ENCODE measurements at places on chromosomes 1 and 21.

DNA sequence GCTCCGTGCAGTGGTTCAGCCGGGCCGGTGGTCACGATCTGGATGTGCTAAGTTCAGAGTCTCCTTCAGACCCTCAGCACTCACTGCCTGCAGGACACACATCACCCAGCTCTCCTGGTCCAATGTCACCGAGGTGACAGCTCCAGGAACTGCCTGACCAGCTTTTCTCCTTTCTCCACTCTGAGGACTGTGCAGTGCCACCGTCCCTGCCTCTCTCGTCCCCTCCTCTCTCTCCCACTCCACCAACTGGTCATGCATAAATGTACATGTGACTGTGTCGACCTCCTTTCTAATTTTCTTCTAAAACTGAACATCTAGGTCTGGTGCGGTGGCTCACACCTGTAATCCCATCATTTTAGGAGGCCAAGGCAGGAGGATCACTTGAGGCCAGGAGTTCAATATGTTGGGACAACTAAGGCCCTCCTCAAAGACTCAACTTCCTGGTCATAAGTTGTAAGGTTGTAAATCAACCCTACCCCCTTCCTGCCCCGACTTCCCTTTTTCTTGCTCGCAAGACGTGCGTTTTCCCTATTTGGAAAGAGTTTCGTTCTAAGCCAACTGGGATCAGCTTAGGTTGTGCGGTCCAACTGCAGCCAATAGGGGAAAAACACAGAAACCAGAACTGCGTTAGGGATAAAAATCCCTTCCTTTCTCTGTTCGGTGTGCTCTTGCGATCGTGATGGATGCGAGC, 53.1 kb downstream of the MEGF6 start:
- DNase-seq, result no peak

DNA sequence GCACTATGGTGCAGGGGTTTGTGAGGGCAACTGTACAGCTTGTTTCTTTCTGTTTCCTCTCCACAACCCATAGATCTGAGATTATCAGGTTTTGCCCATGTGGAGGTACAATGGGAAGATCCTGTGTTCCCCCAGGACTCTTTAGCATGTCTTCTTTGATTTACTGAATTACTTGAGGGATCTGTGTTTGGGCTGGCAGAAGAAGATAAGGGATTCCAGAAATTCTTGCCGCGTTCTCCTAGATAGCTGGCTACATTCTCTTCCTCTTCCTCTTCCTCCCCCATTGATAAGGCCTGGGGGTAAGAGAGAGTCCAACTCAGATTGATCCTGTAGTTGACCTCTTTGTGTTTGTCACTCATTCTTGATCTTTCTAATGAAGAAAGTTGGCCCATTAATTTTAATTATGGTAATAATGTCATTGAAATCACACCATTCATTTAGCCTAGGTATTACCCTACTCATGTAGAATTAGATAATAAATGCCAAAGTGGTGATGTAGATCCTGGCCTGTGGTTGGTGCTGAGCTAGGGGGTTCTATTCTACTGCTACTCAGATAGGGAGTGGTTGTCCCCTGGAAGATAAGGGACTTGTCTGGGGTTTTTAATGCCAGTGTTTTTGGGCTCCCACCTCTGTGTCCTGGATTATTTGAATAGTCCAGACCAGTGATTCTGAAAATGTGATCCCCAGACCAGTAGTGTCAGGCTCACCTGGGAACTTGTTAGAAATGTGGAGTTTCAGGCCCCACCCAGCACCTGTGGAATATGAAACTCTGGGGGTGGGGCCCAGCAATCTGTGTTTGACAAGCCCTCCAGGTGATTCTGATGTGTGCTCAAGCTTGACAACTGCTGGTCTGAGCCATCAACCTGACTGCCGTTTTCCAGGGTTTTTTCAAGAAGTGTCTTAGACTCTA, 122.2 kb downstream of the NOS1AP start:
- DNase-seq, result no peak

DNA sequence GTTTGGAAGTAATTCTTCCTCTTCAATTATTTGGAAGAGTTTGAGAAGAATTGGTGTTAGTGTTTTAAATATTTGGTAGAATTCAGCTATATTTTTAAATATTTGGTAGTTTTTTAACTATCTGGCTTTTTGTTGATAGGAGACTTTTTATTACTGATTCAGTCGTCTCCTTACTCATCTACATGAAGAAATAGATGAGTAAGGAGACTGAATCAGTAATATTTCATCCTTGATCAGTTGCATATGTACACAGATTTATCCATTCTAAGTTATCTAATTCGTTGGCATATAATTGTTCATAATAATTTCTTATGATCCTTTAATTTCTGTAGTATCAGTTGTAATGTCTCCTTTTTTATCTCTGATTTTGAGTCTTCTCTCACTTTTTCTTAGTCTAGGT, 224.1 kb downstream of the GPR52 start:
- DNase-seq, result no peak

DNA sequence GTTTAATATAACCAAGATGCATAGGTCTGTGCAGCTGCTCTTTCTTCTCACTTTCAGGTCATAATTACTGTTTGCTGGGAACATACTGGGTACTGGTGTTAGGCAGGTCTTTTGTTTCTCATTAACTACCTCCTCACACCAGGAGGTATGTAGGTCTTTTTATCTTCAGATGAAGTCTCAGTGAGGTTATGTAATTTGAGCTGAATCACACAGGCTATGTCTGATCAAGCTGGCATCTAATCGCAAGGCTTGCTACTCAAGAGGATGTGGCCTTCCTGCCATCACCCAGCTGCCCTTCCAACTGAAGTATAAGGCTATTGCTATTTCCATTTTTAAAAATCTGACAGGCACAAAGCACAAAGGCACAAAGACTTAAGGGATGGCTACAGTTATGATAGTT, 96.4 kb downstream of the RUNX1 start:
- peak; percentile 80 for DNase-seq

GRCh38 chr1:9028921-9029705, 2.9 kb upstream of the SLC2A7 start:
- DNase-seq, result no peak

GRCh38 chr1:173757666-173758065, 42.9 kb downstream of the KLHL20 start:
- no peak for DNase-seq

GRCh38 chr1:177255411-177255810, 84.7 kb downstream of the BRINP2 start:
- no peak for DNase-seq

DNA sequence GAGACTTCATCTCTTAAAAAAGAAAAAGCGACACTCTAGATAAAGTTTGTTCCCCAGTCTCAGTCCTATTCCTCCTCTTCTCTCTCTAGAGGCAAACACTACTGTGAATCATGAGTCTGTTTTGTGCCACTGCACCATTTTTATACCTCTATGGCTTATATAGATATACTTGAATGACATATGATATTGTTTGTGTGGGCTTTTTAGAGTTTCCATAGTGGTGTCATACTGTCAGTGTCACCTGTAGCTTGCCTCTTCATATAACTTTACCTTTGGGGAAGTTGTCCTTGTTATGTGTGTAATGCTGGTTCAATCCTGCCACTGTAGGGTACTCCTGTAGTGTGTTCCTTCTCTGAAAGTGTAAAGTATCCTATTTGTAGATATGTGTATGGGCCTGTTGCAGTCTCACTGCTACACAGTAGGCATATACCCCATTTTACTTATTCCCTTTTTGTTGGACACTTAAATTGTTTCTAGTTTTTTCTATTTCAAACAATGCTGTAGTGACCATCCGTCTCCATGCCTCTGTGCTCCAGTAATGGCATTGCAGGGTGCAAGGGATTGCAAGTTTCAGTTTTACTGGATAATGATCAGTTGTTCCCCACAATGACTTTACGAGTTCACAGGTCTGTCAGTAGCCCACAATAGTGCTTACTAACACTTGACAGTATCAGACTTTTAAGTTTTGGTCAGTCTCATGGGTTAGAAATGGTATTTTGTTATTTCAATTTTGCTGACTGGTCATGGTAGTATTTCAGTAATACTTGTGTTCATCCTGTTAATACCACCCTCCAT, 2.7 kb downstream of the PRMT2 start:
- no peak for DNase-seq

DNA sequence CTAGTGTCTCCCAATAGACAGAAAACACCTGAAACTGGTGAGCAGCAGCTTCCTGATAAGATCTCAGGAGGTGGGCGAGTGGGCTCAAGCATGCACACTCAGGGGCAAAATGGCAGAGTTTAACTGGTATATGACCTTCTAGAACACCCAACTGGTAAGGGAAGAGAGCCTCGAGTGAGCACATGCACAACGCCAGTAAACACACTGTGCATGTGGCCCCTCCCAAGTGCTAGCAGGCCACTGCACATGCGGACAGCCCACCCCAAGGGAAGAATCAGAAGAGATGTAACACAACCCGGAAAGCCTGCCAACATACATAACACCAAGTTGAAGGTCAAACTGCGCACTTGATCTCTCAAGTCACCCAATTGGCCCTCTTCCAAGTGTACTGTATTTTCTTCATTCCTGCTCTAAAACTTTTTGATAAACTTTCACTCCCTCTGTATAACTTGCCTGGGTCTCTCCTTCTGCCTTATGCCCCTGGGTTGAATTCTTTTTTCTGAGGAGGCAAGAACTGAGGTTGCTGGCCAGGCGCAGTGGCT, 138.2 kb downstream of the GLUL start:
- no peak for DNase-seq

GRCh38 chr1:20981915-20982314, 194.8 kb downstream of the EIF4G3 start:
- DNase-seq, result peak; percentile 13

GRCh38 chr1:156663178-156663577, 14.0 kb downstream of the NES start:
- no peak for DNase-seq

DNA sequence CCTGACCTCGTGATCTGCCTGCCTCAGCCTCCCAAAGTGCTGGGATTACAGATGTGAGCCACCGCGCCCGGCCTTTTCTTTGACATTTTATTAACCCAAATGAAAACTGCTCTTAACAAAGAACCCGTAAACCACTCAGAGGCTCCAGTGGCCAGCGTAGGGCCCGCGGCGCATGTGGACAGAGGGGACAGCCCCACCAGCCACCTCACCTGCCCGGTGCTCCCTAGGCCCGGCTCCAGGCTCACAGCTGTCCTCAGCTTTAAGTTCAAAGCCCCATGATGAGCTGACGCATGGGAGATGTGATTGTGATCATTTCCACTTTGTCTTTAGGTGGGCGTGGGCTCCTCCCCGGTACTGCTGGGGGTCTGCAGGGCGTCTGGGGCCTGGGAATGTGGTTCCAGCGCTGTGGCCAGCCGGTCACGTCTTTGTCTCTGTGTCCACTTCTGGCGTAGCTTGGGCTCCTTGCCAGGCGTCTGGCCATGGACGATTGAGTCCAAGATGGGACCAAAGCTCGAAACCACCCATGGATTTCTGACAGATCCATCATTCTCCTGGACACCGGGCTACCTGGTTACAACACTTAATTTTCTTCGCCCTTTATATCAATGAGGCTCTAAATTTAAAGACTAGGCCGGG, 6.9 kb downstream of the PRKCZ start:
- no peak for DNase-seq

DNA sequence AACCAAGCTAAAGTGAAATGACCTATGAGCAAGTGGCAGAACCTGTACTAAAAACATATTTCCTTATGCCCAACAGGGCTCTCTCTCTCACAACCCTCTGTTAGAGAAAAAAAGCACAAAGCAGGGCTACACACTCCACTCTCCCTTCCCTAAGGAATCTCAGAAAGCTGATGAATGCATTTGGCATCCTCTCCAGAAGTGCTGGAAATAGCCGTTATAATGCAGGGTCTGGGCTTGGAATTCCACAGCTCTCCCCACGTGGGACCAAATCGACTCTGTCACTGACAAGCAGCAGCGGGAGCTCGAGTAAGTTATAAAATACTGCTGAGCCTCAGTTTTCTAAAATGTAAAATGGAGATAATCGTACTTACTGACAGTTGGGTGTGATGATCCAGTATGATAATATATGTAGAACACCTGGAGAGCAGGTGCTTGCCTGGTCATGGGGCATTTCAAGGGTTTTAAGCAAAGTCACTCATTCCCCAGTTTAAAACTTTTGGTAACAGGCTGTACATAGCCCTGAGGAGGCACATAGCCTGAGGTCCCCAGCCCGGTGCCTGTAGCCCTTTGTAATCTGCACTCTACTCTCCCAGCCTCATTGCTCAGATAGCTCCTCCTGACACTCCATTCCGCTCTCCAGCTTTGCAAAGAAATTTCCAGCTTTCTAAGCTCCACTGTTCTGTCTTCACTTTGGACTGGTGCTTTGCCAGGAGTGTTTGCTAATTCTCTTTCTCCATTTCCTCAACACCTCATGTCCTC, 175.6 kb upstream of the DAB1 start:
- DNase-seq, result no peak

GRCh38 chr1:16032388-16033102, 10.7 kb downstream of the CLCNKA start:
- DNase-seq, result peak; percentile 82

DNA sequence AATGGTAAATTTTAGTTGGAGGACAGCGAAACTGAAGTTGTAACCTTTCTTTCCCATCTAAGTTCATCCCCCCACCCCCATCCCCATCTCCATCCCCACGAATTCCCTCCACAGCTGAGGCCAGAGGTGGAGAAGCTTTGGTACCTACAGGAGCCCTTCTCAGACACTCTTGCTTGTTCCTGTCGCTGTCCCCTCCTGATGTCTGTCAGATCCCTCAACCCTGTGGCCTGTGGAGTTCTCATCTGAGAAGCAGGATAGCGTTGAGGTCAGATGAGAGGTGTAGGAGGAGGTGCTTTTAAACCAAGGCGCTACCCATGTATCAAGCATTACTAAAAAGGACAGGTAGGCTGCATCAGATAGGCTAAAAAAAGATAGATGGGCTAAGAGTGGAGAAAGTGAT, 769 bp downstream of the NTPCR start:
- DNase-seq, result no peak

DNA sequence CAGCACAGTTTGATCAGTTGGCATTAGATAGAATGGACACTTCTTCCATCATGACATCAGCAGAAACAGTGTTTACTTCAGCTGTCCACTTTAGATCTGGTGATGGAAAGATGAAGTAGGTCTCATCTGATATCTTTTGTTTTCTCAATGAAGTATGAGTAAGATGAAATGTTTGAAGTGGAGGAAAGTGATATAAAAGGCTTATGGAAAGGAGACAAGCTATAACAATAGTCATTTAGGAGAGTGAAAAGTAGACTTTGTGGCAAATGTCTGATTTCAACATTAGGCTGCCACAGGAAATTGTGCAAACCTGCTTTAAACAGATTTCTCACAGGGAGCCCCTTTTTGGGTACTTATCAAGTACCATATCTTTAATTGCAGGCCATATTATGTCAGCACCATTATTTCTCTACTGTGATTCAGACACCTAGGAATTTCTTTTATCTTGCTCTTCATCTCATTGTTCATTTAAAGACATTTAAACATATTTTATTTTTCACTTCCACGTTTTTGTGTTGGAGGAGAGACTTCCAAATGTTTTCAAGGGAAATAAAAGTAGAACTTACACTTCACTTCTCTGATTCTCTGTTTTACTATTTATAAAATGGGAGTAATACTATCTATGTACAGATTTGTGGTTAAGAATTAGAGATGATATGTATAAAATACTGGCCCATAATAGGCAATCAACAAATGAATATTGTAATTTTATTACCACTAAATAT, 18.1 kb downstream of the PDC start:
- no peak for DNase-seq

GRCh38 chr1:204420039-204421004, 8.7 kb upstream of the PPP1R15B start:
- no peak for DNase-seq

GRCh38 chr1:170685166-170685565, 21.2 kb downstream of the PRRX1 start:
- no peak for DNase-seq
